PC-9 (cell line): ENCODE measurements at places on chromosomes 2 and 18.
A peak's percentile ranks its signal among the peaks of the same experiment; 100 is the strongest.

DNA sequence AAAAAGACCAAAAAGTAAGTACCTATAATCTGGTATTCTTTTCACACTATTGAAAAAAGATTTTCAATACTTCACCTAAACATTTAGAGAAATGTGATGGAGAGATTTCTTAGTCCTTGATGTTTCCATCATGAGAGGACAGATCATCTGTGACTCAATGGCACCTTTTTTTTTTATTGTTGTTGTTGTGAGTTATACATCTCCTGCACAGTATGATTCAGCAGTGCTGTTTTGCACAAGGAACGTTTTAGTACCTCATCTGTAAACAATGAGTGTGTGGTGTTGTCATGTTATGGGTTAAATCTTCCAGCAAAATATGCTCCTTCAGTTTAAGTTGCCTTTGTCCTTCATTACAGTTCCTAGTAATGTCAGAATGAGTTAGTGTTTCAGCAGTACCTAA, 2.2 kb downstream of the KIAA1328 start:
- H3K36me3 ChIP-seq, result no peaks in the 10 kb centered on the region
- no peak for DNase-seq
- peaks cover 19% of the 10 kb centered on the region for H3K4me1 ChIP-seq
- H3K27ac ChIP-seq, result no peak overlapping the region
- no peak overlapping the region for H3K4me3 ChIP-seq

- no peak overlapping the region for H3K4me3 ChIP-seq
- no peaks in the 10 kb centered on the region for H3K4me1 ChIP-seq
- no peaks in the 10 kb centered on the region for H3K36me3 ChIP-seq
- DNase-seq, result no peak
- H3K27me3 ChIP-seq, result no peaks in the 10 kb centered on the region
Observed at GRCh38 chr2:177542396-177542795, 149.8 kb downstream of the AGPS start.

- H3K36me3 ChIP-seq, result no peaks in the 10 kb centered on the region
- DNase-seq, result no peak
- H3K4me3 ChIP-seq, result no peak overlapping the region
- 0 out of 2 replicates have a peak, but pooled peaks cover 5% of the 10 kb centered on the region for H3K4me1 ChIP-seq
- no peaks in the 10 kb centered on the region for H3K27me3 ChIP-seq
Observed at GRCh38 chr2:46269544-46270273, 27.5 kb upstream of the EPAS1 start.

DNA sequence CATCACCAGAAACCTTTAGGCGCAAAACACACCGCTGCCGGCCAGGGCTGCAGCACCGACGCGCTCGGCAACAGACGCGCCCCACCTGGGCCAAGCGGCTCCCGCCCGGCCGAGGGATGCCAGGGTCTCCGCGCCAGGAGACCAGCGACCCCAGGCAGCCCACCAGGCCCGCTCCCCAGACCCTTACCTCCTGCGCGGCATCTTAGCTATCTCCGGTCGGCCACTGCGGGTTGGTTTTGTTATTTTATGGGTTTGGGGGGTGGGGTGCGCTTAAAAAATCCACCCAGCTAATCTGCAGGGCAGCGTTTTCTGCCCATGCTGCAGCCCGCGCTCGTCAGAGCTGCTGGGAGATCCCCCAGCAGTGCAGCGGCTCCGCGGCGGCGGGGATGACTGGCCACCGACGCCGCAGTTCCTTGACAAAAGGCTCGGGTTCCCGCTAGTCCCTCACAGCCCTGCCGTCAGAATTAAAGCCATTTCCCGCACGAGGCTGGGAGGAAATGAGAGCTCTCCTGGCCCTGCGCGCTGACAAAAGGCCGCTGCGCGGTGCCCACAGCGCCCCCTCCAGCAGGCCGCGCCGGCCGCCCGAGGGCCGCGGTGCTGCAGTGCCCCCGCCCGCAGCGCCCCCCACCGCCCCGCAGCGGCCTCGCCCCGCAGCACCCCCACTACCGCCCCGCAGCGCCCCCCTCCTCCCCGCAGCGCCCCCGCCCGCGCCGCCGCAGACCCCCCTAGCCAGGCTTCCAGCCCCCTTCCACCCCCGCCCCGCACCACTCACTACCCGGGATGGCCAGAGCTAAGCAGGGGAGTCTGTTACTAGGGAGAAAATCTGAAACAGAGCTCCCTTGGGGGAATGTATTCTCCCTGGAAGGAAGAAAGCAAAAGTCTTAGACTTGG, at the start of gene ADD2:
ADD2 (minus strand) TSS at position 502 of the 891 bp plus-strand sequence. CDS start 61,792 bp downstream, outside the sequence.
- no peaks in the 10 kb centered on the region for H3K4me1 ChIP-seq
- no peak within 1 kb of the TSS for H3K4me3 ChIP-seq
- no peaks in the 10 kb centered on the region for H3K36me3 ChIP-seq
- no peak within 1 kb of the TSS for H3K27ac ChIP-seq
- H3K27me3 ChIP-seq, result peaks cover 32% of the 10 kb centered on the region; the same call in 1 of the 2 replicates
- no peak for DNase-seq

- H3K4me1 ChIP-seq, result no peaks in the 10 kb centered on the region
- H3K36me3 ChIP-seq, result no peaks in the 10 kb centered on the region
- no peak overlapping the region for H3K4me3 ChIP-seq
- DNase-seq, result no peak
Observed at GRCh38 chr18:56233595-56233994, 404.8 kb downstream of the TXNL1 start.

- DNase-seq, result no peak
- peak overlapping the region; percentile 80 for H3K27ac ChIP-seq
- H3K36me3 ChIP-seq, result peaks cover 57% of the 10 kb centered on the region
- no peak overlapping the region for H3K4me3 ChIP-seq
- H3K27me3 ChIP-seq, result no peaks in the 10 kb centered on the region
Observed at GRCh38 chr2:235046589-235046988, 94.8 kb downstream of the SH3BP4 start.
